ENCODE measurements at places on chromosomes 12 and 14. TPM values are rescaled to one million over a fixed set of nuclear protein-coding genes. Genes with fewer than 3 reads are reported as not detected.
A peak's percentile ranks its signal among the peaks of the same experiment; 100 is the strongest.

- no peaks in the 10 kb centered on the region for H3K4me1 ChIP-seq
- H3K4me3 ChIP-seq: no peak overlapping the region
- H3K36me3 ChIP-seq: no peaks in the 10 kb centered on the region
- H3K27me3 ChIP-seq: no peaks in the 10 kb centered on the region
- DNase-seq: no peak
- no peak overlapping the region for H3K27ac ChIP-seq
Measured at GRCh38 chr14:102474934-102475333, 34.6 kb downstream of the ANKRD9 start.

Gene CRACR2A
- total RNA-seq: 2.0 TPM

Gene KRT5
- not detected for total RNA-seq

- peak; percentile 60 for DNase-seq
- H3K27ac ChIP-seq: no peak overlapping the region
- H3K4me3 ChIP-seq: peak overlapping the region; percentile 82
- no peaks in the 10 kb centered on the region for H3K4me1 ChIP-seq
Measured at GRCh38 chr12:53324113-53324778, 2.8 kb upstream of the AAAS start.

GRCh38 chr12:30286345-30286926, 409.2 kb downstream of the IPO8 start:
- DNase-seq: no peak
- no peaks in the 10 kb centered on the region for H3K4me1 ChIP-seq
- H3K27me3 ChIP-seq: no peaks in the 10 kb centered on the region
- no peak overlapping the region for H3K27ac ChIP-seq
- no peaks in the 10 kb centered on the region for H3K36me3 ChIP-seq

GRCh38 chr12:43109631-43110345, 442.2 kb downstream of the ADAMTS20 start:
- no peak overlapping the region for H3K4me3 ChIP-seq
- no peaks in the 10 kb centered on the region for H3K4me1 ChIP-seq
- no peaks in the 10 kb centered on the region for H3K36me3 ChIP-seq
- no peak overlapping the region for H3K27ac ChIP-seq
- H3K27me3 ChIP-seq: no peaks in the 10 kb centered on the region
- no peak for DNase-seq

Gene TMEM179
- total RNA-seq: 11.4 TPM

Gene EIF4B
- total RNA-seq: 713 TPM

DNA sequence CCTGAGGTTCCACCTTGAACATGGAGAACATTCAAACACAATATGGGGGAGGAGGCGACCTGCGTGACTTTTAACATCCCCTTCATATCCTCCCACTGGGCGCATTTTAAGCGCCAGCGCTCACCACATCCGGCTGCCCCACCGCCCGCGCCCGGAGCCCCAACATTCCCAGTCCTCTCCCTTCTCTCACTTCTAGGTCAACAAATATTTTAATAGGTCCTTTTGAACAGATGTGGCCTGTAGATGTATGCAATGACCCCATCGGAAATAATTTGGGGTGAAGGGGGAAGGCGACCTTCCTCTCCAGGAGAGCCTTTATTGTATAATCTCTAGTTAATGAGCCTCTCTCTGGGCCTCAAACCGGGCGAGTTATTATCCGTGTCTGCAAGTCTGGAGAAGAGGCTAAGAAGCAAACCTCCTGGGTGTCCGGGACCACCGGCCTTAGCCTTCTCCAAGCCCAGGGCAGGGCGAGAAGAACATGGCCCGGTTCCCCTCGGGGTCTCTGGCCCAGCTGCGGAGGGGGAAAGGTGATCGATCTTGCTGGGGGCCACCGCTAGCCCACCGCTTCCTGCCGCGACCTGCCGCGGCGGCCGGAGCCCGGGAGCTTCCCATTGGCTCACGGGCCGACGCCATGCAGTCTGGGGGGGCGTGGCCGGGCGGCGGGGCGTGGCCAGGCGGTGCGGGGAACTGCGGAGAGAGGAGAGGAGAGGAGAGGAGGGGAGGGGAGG, 83.2 kb upstream of the HMGA2 start:
- H3K36me3 ChIP-seq: no peaks in the 10 kb centered on the region
- peak; percentile 96 for DNase-seq
- peak overlapping the region; percentile 82 for H3K4me3 ChIP-seq
- peaks cover 4% of the 10 kb centered on the region for H3K4me1 ChIP-seq
- no peak overlapping the region for H3K27ac ChIP-seq
- H3K27me3 ChIP-seq: no peaks in the 10 kb centered on the region

DNA sequence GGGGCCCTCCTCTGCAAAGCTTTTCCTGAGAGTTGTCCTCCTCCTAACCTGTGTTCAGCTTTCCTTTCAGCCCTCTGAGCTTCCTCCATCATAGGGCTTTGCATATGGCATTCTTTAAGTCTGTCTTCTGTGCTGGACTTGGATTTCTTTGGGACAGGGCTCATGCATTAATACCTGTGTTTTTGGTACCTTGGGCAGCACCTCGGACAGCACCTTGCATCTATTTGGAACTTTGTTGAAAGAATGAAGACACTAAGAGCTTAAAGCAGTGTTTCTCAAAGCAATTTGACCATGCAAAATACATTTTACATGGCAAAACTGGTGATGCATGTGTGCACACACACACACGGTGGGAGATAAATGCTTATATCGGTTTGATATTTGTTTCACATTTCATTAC, 115.0 kb upstream of the SRRM4 start:
- peaks cover 5% of the 10 kb centered on the region for H3K4me1 ChIP-seq
- no peak overlapping the region for H3K4me3 ChIP-seq
- H3K36me3 ChIP-seq: no peaks in the 10 kb centered on the region
- H3K27me3 ChIP-seq: no peaks in the 10 kb centered on the region
- no peak for DNase-seq

Gene CKAP4
- total RNA-seq: 59.6 TPM

- H3K27ac ChIP-seq: no peak overlapping the region
- H3K4me1 ChIP-seq: no peaks in the 10 kb centered on the region
Measured at GRCh38 chr14:95056476-95056875, 100.9 kb downstream of the DICER1 start.

GRCh38 chr12:91863702-91864101, 281.9 kb downstream of the BTG1 start:
- no peak overlapping the region for H3K27ac ChIP-seq
- no peaks in the 10 kb centered on the region for H3K4me1 ChIP-seq
- H3K4me3 ChIP-seq: no peak overlapping the region
- DNase-seq: no peak
- H3K27me3 ChIP-seq: no peaks in the 10 kb centered on the region

Gene KLRC2
- not detected for total RNA-seq

Gene SYT10
- 0.70 TPM for total RNA-seq

GRCh38 chr12:86669010-86669409, 412.8 kb upstream of the MGAT4C start:
- H3K36me3 ChIP-seq: no peaks in the 10 kb centered on the region
- no peaks in the 10 kb centered on the region for H3K27me3 ChIP-seq
- no peaks in the 10 kb centered on the region for H3K4me1 ChIP-seq
- no peak for DNase-seq

Data from H9 (cell line).